Smooth muscle cell of the coronary artery (primary cell): ENCODE measurements at places on chromosomes 6 and 20. TPM values are rescaled to one million over a fixed set of nuclear protein-coding genes. Genes with fewer than 3 reads are reported as not detected.

The PHACTR3 gene
- total RNA-seq = not detected in 2 replicates

The ZSWIM1 gene
- total RNA-seq = 2.9 and 3.5 TPM in 2 replicates

The SLC12A5 gene
- under 0.01 TPM in 1 of 2 replicates, not detected in the other for total RNA-seq

The ISM1 gene
- 1.3 TPM in 1 of 2 replicates, not detected in the other for total RNA-seq

The TMEM14B gene
- 43.2 and 66.3 TPM in 2 replicates for total RNA-seq

The LRRC73 gene
- 0.12 and 0.30 TPM in 2 replicates for total RNA-seq

The CRIP3 gene
- 0.47 TPM in 1 of 2 replicates, not detected in the other for total RNA-seq

The ROS1 gene
- under 0.01 TPM in 2 replicates for total RNA-seq

The FAM83C gene
- not detected in 2 replicates for total RNA-seq
